ENCODE measurements at places on chromosomes 5 and 9.
A peak's percentile ranks its signal among the peaks of the same experiment; 100 is the strongest.

DNA sequence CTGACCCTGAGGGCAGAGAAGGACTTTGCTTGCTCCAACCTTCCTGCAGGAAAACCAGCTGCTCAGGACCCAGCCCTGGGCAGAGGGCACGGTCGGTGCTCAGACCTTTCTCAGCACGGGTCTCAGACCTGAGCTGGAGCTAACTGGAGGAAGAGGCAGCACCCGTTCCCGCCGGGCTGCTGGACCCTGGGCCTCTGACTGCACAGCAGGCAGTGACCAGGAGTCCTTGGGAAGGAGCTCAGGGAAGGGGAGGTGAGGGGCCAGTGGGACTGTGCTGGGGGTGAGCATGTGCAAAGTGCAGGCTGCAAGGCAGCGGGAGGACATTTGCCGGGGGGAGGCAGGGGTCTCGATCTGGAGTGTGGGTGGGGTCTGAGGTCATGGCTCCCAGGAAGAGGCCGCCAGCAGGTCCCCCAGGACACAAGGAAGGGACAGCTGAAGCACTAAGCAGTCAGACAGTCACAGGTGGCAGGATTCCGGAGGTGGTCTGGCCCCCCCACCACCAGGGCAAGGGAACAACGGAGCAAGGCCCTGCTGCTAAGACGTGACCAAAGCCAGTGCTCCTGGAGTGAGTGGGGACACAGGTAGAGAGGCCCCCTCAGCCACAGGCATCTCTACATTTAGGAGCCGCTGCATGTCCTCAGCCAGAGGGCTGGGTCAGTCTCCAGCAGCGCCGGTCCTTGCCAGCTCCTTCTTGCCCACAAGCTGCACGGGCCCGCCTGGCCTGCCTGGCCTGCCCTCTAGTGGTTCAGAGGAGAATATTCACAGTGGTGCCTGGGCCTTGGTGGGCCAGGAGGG lies 4.8 kb upstream of the DPM2 start:
- peak; percentile 48 for DNase-seq

DNA sequence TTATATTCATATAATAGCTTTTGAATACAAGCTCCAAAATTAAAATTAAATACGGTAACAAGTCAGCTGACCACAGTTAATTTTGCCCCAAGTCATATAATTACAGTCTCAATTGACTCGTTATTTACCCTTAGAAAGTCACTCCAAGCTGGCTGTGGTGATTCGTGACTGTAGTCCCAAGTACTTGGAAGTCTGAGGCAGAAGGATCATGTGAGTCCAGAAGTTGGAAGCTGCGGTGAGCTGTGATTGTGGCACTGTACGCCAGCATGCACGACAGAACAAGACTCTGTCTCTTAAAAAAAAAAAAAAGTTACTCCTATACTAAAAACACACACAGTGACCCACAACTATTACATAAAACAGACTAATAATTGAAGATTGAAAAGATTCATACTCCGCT lies 31.6 kb upstream of the DTWD2 start:
- no peak for DNase-seq

GRCh38 chr9:3549225-3549624 lies 23.4 kb upstream of the RFX3 start:
- no peak for DNase-seq

DNA sequence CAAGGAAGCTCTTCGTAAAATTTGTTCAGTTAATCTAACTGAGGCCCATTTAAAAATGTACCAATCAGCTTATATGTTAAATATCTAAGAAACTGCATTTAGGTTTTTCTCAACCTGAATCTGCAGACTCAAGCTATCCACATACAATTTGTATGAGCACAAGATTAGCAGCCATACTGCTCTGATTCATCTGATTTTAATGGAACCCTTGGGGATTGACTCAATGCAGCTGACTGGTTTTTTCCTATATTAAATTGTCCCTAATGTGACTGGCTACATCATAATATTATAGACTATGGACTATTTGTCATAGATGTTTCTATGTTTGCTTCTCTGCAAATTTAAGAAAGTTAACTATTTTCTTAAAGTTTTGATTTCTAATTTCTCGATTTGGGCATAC lies 451.0 kb upstream of the TUSC1 start:
- DNase-seq: no peak

- DNase-seq: no peak
Observed at GRCh38 chr5:125837866-125838265, 585.3 kb upstream of the GRAMD2B start.

GRCh38 chr5:180974612-180975315 lies 13.9 kb upstream of the BTNL3 start:
- DNase-seq: no peak

DNA sequence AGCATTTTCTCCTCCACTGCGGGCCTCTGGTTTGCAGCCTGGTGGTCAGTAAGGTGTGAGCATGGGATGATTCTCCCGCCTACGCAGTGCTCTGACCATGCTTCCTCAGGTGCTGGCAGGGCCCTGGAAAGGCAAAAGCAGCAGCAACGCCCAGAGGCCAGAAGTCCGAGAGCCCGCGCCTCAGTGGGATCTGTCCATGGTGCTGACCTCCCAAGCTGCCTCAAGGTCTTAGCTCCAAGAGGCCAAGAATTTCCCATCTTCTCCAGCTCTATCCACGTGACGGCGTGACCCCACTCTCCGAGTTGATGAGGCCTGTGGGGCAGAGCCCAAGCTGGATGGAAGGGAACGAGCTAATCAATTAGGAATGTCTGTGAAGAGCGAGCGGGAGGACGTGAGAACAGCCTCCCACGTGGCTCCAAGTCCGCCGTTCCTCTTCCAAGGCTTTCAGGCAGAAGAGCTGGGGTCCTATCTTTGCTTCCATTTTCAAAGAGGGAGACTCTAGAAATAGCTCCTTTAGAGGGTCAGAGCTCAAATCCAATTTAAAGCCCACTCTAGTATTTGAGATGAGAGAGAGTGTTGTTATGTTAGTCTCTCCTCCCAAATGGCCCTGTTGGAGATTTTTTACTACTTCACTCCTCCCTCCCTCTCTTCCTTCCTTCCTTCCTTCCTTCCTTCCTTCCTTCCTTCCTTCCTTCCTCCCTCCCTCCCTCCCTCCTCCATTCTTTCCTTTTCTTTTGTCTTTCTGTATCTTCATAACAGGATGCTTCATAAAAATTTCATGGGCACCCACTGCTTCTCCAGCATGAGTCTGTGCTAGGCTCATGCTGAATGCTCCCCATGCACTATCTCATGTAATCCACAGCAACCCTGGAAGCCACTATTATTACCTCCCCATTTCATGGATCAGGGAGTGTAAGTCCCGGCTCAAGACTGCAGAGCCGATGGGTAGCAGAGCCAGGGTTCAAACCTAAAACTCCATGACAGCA lies 69.3 kb downstream of the OLFM1 start:
- peak; percentile 1 for DNase-seq

GRCh38 chr5:469752-470483 lies 26.9 kb downstream of the EXOC3 start:
- DNase-seq: no peak

GRCh38 chr9:132288966-132289365 lies 65.8 kb downstream of the SETX start:
- DNase-seq: no peak
